Stimulated activated memory B cell treated with anti-CD40 and anti-IgM and Interleukin-4, amounts not matched to agents 10 μg/mL and 1 μg/mL and 100 μg/mL, for 72 hours (primary cell): ENCODE measurements at places on chromosomes 5 and 9.

GRCh38 chr5:95697781-95698681 lies 15.2 kb upstream of the SPATA9 start:
- no peak for ATAC-seq

GRCh38 chr9:131051592-131052517 lies 42.9 kb downstream of the LAMC3 start:
- ATAC-seq, result no peak

DNA sequence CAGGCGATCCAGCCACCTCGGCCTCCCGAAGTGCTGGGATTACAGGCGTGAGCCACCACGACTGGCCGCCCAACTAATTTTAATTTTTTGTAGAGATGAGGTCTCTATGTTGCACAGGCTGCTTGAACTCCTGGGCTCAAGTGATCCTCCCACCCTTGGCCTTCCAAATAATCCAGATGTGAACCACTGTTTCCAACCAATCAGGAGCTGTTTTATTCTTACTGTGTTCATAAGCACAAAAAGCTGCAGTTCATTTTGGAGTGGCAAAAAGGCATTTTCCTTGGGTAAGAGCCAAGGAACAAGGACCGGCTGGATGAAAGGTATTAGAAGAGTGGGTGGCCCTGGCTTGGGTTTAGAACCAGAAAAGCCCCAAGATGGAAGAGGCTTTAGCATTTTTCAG lies 5.2 kb upstream of the SLC27A4 start:
- ATAC-seq, result no peak

- ATAC-seq, result no peak
Measured at GRCh38 chr5:100537946-100538345, 2.8 kb downstream of the FAM174A start.

DNA sequence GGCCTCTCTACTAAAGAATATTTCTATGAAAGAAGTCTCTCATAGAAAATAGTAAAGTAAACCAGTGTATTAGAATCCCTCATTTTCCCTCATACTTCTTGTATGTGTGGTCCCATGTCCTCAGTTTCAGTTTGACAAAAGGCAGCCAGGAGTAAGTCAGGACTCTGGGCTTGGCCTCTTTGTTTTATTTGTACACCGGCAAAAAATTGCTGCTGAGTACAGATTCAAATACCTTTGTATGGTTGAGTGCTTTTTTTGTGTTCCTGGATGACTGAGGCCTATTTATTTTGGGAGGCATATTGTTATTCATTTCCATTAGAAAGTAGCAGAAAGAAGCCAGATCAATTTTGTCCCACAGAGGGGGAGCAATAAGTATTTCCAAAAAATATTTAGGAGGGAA lies 47.3 kb upstream of the CEP78 start:
- ATAC-seq, result no peak

DNA sequence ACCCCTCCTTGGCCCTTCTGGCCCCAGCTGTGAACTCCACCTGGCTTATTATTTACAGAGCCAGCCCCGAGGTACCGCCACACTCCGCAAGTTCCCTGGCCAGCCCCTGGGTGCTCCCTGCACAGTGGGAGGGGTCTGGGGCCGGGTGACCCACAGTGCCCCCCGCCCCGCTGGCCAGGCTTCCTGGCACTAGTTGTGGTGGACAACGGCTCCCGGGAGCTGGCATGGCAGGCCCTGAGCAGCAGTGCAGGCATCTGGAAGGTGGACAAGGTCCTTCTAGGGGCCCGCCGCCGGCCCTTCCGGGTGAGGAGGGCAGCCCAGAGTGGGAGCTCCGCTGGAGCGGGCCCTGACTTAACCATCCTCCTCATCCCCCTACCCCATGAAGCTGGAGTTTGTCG lies 3.9 kb downstream of the MAMDC4 start:
- no peak for ATAC-seq

GRCh38 chr9:117088786-117089185 lies 326.1 kb downstream of the ASTN2 start:
- ATAC-seq, result no peak

DNA sequence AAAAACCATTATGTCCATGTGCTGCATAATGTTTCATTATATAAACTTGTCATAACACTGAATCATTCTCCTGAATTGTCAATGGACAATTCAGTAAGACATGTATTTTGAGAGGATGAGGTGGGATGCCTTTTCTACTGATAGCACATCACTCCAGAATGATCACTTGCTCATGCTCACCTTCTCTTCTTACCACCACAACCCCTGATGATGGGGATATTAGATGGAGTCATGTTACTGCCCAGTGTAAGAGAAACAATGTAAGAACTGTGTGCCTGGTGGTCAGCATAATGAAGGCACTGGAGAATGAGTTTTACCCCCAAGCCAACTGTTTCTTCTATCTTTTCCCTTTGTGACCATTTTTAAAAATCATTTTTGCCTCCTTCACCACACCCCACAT lies 198.8 kb downstream of the ADAMTSL1 start:
- no peak for ATAC-seq

DNA sequence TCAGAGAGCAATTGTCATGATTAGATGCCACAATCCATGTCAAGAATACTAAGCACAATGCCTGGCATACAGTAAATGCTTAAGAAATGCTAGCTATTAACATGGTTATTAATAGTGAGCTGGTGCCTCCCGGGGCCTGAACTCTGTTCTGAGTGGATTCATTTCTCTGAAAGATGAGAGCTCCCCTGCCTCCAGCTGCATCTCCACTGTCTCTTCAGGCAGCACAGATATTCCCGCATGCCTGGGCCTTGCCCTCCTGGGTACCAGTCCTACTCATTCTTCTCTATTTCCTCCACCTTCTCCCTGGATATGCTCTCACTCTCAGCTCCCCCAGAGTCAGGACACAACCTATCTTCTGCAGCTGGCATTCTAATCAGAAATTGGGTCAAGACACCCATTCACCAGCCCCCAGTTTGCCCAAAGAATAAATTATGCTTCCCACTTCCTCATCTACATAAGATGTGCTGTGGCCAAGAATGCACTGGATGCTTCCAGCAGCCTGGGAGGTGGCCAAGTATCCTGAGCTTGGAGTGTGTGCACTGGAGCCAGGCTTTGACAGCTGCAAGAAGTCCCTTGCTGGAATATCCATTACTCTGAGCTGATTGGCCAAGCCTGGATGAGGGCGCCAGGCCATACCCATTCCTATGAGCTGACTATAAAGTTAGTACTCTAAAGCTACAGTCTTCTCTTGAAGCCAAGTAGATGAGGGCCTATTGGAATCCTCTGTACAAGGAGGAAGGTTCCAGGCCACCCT lies 669.0 kb downstream of the ACTL7B start:
- no peak for ATAC-seq

GRCh38 chr5:179874136-179874535 lies 15.5 kb upstream of the MRNIP start:
- ATAC-seq, result no peak

- no peak for ATAC-seq
Measured at GRCh38 chr5:180334176-180334575, 19.0 kb downstream of the GFPT2 start.

- ATAC-seq, result no peak
Measured at GRCh38 chr9:96500696-96501632, 51.0 kb downstream of the HABP4 start.

GRCh38 chr5:11803436-11803835 lies 100.8 kb downstream of the CTNND2 start:
- no peak for ATAC-seq

GRCh38 chr5:143559586-143560109 lies 156.2 kb upstream of the NR3C1 start:
- no peak for ATAC-seq

DNA sequence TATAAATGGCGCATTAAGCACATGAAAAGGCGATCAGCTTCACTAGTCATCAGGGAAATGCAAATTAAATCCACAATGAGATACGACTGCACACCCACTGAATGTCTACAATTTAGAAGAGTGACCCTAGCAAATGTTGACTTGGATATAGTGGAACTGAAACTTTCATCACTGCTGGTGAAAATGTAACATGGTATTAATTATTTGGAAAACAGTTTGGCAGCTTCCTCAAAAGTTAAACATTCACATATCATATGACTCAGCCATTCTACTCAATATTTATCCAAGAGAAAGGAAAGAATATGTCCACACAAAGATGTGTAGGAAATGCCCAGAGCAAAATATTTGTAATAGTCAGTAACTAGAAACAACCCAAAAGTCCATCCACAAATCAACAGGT lies 146.5 kb downstream of the LPAR1 start:
- ATAC-seq, result no peak

DNA sequence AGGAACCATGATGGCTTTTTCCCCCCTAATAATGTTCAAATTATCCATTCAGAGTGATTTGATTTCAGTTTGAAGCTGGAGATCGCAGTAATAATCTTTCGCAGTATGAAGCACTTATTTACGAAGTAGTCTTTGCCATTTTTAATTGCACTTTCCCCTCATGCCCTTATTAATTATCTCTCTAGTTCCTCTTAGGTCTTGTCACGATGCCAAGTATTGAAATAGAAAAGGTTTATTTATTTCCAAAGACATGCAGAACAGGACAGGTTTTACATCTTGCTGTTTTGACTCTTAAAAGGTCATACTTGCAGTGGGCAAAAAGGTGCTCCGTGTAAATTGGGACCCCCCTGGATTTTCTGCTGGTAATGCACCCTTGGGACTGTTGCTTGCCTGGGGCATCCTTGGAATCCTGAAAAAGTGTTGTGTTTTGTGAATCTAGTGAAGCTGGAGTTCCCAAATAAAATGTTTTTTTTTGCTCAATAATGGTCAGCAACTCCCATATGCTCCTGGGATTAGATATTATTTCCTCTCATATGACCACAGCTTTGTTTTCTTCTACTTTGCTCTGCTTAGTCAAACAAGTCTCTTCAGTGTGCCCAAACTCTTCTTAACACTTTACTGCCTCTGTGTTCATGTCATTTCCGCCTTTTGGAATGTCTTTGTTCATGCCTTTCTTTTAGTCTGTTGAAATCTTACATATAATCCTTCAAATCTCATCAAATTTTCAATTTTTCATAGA lies 278.3 kb downstream of the TMEM38B start:
- ATAC-seq, result no peak

DNA sequence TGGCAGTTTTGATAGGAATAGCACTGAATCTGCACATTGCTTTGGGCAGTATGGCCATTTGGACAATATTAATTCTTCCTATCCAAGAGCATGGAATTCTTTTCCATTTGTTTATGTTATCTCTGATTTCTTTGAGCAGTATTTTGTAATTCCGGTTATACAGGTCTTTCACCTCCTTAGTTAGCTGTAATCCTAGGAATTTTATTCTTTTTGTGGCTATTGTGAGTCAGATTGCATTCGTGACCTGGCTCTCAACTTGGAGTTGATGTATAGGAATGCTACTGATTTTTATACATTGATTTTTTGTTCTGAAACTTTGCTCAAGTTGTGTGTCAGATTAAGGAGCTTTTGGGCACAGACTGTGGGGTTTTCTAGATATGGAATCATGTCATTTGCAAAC lies 24.0 kb downstream of the TMEM161B start:
- no peak for ATAC-seq

- ATAC-seq, result no peak
Measured at GRCh38 chr9:104810421-104811339, 46.8 kb downstream of the NIPSNAP3B start.

GRCh38 chr5:61311836-61312808 lies 19.9 kb upstream of the ZSWIM6 start:
- no peak for ATAC-seq

- ATAC-seq, result no peak
Measured at GRCh38 chr5:31725996-31726395, 87.1 kb downstream of the PDZD2 start.

DNA sequence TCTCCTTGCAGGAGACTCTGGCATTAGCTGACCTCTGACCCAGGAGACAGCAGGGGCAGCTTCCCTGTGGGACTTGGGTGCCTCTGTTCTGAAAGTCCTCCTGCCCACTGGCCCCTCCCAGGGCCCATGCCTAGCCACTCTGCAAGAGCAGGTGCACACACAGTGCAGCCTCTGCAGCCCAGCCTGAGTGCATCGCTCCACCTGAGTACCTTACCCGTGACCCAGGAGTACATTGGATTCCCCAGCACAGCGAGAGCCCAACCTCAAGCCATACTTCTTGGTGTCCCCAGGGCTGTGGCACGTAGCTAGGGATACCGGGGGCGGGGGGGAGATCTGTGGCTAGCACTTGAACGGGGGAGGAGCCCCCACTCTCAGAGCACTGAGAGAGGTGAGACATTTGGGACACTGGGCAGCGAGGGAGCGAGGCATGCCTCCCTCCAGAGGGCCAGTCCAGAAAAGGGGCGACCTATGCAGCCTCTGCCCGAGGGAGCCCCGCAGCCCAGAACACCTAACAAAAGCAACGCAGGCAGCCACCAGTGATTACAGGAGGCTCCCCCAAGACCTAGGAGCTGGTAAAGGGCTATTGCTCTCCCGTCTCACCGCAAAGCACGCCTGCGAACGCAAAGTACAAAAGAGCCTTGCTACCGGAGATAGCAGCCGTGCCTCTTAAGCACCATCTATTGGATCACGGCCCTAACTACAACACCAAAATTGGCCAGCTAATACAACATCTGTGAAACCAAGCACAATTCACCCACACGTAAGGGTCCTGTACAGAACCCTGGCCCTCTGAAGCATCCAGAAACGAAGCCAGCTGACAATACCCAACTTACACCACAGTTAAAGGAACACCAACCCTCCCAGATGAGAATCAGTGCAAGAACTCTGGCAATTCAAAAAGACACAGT lies 826 bp upstream of the PRDM9 start:
- peak; percentile 43 for ATAC-seq

GRCh38 chr5:65035211-65036206 lies 266.8 kb downstream of the CWC27 start:
- peak; percentile 89 for ATAC-seq

GRCh38 chr9:16386007-16386826 lies 484.3 kb downstream of the BNC2 start:
- ATAC-seq, result no peak

- no peak for ATAC-seq
Measured at GRCh38 chr5:56190497-56190896, 42.6 kb downstream of the ANKRD55 start.

GRCh38 chr5:96384353-96384752 lies 48.7 kb downstream of the PCSK1 start:
- no peak for ATAC-seq

- no peak for ATAC-seq
Measured at GRCh38 chr9:134040781-134041648, 15.7 kb downstream of the BRD3OS start.

DNA sequence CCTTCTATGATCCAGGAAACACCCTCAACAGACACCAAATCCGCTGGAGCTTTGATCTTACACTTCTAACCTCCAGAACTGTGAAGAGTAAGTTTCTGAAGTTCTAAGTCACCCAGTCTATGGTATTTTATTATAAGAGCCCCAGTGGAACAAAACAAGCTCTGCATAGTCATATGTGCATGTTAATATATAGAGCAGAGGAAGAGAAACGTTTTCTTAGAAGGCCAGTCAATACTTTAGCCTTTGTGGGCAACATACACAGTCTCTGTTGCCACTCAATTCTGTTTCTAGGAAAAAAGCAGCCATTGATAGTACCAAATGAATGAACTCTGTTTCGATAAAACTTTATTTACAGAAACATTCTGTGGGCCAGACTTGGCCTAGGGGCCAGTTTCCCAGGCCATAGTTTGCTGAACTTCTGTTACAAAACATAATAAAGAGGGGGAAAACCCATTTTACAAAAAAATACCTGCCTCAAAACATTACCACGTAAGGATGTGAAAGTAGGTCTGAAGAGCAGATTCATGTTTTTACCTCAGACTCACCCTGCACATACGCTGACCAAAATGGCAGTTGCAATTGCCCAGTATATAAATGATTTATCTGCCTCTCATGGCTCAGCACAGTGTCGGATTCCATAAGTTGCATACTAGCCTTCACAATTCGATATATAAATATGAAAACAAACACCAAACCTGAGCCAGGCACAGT lies 350.5 kb downstream of the SLIT3 start:
- peak; percentile 73 for ATAC-seq
